Activated CD4-positive, alpha-beta T cell treated with anti-CD3 and anti-CD28 coated beads, Interleukin-2, amount 50 U/mL, for 48 hours (primary cell): ENCODE measurements at places on chromosomes 12 and 14.
A peak's percentile ranks its signal among the peaks of the same experiment; 100 is the strongest.

DNA sequence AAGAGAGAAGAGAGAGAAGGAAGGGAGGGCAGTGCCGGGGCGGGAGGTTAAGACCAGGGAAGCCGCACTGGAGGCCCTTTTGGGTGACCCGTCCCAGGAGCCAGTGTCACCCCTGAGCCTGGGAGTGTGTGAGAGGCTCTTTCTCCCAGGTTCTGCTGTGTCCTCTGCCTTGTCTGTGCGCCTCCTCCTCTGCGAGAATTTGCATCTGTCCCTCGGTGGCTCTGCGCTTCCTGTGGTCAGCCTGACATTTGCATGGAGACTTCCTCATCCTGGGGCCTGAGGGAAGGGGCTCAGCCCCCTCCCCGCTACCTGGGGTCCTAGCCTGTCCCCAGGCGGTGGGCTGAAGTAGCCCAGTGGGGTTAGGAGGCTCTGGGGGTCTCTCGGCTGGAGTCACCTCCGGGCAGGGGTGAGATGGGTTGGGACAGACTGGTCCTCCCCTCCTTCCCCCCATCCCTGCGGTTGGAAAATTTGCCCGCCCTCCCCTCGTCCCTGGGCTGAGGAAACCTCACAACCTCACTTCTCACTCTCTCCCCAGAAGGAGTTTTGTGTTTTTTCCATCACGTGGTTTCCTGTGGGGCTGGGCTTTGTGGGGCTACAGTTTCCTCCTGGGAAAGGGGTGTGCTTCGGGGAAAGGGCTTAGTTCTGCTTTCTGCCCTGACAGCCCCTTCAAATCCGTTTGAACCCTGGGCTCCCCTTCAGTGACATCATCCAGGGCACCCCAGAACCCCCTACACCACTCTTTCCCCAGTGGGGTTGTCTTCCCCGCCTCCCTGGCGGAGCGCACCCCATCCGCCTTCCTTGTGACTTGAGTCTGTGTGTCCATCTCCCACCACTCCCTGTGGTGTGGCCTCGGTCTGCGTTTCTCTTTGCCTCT, 2.5 kb downstream of the PTPN6 start:
- DNase-seq, result peak; percentile 82

DNA sequence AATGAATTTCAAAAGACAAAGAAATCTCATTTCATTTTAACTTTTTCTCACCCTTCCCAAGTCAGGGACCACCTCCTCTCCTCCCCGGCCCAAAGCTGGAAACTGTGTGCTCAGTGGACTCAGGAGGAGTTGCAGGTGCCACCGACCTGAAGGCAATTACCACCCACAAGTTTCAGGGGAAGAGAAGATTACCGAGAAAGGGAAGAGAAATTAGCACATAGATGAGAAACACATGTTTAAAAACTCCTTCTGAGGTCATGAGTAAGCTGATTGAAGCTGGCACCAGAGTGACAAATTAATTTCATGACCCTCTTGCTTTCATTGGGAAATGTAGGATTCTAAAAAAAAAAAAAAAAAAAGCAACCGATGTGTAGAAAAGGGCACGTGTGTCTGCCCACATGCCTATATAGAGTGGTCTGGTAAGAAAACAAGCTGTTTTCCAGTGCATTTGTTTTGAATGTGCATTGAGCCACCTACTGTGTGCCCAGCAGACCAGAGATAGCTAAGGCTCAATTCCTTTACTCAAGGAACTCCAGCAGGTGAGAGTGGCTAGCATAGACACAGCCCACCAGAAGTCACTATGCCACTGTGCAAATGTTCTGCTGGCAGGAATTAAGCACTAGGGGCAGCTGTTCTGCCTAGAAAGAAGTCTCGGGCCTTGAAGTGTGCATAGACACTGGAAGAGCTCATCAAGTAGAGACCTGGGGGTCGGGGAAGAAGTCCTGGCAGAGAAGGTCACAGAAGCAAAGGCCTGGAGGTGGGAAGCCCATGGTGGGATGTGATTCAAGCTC, 30.5 kb downstream of the DPF3 start:
- DNase-seq, result no peak

DNA sequence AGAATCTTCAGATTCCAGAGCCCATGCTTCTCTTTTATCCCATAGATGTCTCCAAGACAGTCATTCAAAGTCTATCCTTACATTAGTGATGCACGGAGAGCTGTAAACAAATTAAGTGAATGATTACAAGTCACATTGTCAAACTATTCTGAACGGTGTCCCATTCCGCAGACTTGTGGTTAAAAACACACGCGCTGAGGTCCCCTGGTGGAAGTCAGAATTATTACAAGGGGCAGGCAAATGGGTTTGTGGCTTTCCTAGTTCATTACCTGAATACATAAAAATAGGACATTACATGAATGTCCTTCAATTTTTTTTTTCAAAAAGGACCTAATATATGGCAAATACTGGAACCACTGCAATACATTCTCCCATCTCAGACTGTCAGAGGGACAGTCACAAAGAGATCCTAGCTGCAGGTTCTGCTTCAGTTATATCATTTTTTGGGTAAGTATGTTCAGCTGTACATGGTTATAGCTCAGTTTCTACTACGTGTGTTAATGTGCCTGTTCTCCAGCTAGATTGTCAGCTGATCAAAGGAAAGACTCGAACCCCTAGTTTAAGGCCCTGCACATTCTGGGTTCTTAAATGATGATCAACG, 53.1 kb upstream of the STON2 start:
- peak; percentile 50 for DNase-seq

DNA sequence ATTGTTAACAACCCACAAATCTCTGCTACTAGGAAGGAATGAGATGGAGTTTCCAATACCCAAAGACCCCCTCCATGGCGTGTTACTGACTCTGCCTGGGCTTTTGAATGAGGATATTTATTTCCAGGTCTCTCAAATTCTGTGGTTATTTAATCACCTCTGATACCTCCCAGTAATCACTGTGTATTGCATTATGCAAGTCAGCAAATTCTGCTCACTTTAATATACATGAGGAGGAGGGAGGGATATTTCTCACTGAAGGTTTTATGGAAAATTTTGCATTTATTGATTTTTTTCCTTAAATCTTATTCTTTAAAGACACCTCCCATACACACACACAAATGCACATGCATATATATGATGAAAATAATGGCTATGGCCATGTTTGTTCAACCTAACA, 962.9 kb downstream of the VRK1 start:
- DNase-seq, result no peak

GRCh38 chr12:42859612-42860011, 270.1 kb upstream of the PRICKLE1 start:
- DNase-seq, result no peak

DNA sequence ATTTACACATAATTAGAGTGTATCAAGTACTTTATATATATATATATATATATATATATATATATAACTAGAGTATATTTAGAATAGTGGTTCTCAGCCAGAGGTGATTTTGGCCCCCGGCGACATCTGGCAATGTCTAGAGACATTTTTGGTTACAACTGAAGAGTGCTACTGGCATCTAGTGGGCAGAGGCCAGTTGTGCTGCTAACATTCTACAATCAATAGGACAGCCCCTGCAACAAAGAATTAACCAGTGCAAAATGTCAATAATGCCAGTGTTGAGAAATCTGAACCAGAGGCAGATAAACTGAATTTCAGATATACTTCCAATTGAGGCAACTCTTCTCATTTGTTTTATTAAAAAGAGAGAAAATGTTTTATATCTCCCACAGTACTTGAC, 8.9 kb downstream of the GTF2A1 start:
- DNase-seq, result no peak

DNA sequence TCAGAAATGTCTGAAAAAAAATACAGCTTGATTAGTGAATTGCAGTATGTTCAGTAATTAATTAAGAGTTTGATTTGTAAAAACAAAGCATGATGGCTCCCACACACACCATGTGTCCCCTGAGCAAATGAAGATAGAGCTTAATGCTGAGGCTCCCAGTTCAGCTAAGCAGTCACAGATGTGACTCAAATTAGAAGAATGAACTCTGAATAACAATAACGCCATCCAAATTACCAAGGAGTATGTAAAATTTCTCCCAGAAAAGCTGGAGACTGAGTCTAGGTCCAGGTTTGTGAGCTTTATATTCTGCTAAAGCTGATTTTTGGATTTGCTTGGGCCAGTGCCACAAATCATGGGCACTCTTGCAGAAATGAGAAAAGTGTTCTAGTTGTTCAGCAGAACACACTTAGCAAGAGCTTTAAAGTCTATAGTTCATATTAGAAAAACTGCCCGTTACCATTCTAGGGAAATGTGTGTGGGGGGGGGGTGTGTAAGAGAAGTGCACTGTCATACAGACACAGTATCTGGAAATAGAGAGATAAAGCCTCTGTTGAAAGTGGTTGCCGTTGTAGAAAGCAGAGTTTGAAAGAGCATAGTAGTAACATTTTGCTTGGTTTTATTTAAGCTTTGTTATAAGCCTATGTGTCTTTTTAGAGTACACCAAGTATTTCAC, 253.1 kb downstream of the BCAT1 start:
- no peak for DNase-seq

DNA sequence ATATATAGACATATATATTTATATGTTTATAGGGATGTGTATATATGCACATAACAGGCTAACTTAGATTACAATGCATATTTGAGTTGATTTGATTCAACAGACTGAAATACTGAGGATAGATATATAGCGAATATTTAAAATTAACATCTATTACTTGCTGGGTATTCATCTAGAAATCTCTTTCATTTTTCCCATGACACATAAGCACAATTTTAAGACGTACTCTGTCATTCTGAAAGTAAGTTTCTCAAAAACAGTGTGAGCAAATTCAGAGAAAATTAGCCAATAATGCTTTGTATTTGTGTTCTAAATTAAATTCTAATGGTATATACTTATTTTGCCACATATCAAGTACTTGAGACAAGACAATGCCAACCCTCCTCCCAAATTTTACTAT, 907.5 kb upstream of the MDGA2 start:
- DNase-seq, result no peak

- DNase-seq, result no peak
These were observed 197.0 kb downstream of the ACSS3 start for GRCh38 chr12:81274637-81275529.

DNA sequence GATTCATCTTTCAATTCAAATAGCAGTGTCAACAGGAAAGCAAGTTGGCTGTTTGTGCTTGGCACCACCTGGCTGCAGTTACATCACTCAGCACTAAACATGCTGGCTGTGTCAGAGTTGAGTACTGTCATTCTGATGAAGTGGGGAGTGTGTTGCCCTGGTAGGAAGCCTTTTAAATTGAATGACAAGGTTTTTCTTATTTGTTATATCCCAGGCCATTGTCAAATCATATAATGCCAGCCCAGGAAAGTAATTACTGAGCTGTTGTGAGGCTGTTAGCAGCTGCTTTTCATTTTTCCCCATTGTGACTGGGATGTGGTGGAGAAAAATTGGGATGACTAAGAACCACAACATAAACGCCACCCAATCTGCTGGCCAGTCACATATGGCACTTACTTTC, 106.5 kb upstream of the PRKD1 start:
- no peak for DNase-seq

DNA sequence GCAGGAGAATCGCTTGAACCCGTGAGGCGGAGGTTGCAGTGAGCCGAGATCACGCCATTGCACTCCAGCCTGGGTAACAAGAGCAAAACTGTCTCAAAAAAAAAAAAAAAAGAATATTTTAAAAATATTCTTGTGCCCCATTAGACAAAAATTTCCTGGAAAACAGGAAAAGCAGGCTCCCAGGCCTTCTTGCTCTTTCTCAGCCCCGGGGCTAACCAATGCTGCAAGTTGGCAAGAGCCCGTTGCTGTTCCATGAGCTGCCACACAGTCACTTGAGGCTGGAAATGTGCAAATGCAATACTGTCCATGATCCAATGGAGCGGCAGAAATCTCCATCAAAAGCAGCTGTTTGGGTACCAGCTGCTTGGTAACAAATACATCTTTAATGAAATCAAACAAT, 994.7 kb downstream of the VRK1 start:
- DNase-seq, result no peak

DNA sequence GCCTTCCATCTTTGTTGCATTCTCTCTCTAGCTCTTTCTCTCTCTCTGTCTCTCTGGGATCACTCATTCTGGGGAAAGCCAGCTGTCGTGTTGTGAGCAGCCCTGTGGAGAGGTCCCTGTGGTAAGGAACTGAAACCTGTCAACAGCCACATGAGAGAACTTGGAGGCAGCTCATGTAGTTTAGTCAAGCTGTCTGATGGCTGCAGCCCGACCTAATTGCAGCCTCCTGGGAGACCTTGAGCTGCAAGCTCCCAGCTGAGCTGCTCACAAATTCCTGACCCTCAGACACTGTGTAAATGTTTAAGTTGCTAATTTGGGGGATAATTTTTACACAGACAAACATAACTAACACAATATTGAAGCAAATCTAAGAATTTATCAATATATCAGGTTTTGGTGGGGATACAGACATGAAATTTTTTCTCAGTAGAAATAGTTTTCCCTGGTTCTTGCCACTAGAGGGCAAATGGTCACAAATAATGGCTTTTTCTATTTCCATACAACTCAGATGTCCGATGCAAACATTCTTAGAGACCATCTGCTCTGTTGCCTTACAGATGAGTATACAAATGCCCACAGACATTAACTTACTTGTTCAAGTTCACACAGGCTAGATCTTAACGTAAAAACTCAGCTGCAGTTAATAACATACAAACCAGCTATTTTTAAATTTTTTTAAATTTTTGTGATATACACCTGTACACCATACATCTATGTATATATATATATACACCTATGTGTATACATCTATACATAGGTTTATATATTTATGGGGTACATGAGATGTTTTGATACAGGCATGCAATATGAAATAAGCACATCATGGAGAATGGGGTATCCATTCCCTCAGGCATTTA, 15.5 kb upstream of the KRR1 start:
- peak; percentile 23 for DNase-seq
